Thoracic aorta (tissue), 2 donors: ENCODE measurements at places on chromosomes 6 and 20.

DNA sequence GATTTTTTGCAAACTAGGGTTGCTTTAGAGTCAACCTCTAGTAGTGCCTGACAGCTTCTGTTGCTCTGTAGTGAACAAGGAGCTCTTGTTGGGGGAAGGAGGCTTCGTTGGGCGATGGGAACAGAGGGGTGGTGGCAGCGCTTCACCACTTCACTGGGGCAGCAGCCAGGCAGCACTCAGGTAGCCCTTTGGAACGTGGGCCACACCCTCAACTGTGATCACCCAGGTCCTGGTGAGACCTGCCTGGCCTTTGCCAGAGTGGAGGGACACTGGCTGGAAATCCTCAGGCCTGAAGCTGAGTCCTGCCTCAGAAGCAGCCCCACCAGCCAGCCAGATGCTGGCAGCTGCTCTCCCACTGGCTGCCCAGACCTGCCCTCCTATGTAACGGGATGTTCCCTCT lies 10.4 kb upstream of the EDN3 start:
- DNase-seq, result no peak

GRCh38 chr6:12572896-12573827 lies 143.4 kb upstream of the PHACTR1 start:
- DNase-seq, result no peak

- no peak for DNase-seq
Measured at GRCh38 chr6:87366072-87366827, 21.6 kb downstream of the C6orf163 start.

- no peak for DNase-seq
Measured at GRCh38 chr20:49724408-49725223, 10.9 kb upstream of the B4GALT5 start.

DNA sequence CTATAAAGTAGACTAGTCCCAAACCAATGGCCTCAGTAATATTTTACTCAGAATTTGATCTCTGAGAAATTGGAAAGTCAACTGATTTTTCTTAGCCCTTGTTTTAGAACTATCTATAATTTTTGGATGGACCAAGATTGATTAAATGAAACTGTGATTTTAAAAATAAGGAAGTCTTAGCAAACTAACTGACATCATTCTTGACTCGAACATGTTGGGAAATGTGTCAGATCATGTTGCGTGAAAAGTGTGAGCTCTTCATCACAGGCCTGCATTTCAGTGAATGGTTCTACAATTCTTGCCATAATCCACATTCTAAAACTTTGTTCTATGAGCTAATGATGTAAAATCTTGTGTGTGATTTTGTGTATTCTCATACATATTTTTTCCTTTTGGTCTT lies 11.0 kb downstream of the TNFAIP3 start:
- DNase-seq, result no peak

DNA sequence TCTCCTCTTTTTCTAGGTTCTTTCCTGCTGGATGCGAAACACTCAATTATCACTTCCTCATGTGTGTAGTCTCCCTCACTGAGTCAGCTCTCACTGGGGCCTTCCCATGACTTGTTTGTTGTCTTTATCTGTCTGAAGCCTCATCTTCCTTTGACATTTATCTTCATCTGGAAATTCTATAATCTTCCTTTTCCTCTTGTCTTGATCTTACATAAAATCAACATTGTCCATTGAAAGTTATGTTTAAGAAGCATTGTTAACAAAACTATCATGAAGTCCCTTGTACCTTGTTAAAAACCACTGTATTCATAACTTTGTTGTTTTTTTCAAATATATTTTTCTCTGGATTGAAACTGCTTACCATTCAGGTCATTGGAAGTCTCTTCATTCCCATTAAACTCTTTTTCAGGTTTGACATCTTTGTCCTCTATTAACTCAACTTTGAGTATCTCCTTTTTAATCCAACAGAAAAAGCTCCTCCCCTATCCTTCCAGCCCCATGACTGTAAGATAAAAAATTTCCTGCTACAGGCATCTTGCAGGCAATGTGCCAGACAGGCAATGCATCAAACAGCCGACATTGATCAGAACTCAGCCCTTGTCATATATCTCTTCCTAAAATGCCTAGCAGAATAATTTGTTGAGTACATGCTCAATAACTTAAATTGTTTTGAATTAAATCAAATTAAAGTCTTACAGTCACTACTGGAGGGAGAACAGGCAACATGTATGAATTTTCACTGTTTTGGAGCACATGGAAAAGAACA lies 34.8 kb downstream of the MYLIP start:
- no peak for DNase-seq

DNA sequence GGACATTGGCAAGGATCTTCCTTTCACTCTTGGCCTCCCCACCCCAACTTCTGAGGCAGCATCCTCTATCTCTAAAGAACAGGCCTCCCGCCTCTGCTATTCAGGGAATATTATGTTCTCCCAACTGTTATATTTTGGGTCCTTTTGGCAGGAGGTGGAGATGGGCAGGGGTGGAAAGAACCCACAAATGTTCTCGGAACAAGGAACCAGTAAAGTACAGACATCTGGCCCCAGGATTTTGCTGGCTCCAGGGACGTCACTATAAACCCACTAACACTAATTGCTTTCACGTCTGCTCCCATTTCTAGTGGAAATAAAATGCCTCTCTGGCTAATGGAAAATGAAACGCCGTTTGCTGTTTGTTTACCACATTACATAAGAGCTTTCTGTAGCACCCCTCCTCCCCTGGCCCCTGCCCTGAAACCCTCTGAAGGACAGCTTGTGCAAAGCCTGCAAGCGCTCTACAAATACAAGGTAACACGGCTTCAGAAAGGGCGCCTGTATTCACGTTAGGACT lies 77.7 kb upstream of the TBC1D7 start:
- no peak for DNase-seq

- DNase-seq, result no peak
Measured at GRCh38 chr6:44665683-44666082, 278.2 kb downstream of the CDC5L start.

- no peak for DNase-seq
Measured at GRCh38 chr6:159168536-159169192, 536 bp upstream of the FNDC1 start.

- no peak for DNase-seq
Measured at GRCh38 chr6:38170666-38171355, 351.3 kb downstream of the ZFAND3 start.

DNA sequence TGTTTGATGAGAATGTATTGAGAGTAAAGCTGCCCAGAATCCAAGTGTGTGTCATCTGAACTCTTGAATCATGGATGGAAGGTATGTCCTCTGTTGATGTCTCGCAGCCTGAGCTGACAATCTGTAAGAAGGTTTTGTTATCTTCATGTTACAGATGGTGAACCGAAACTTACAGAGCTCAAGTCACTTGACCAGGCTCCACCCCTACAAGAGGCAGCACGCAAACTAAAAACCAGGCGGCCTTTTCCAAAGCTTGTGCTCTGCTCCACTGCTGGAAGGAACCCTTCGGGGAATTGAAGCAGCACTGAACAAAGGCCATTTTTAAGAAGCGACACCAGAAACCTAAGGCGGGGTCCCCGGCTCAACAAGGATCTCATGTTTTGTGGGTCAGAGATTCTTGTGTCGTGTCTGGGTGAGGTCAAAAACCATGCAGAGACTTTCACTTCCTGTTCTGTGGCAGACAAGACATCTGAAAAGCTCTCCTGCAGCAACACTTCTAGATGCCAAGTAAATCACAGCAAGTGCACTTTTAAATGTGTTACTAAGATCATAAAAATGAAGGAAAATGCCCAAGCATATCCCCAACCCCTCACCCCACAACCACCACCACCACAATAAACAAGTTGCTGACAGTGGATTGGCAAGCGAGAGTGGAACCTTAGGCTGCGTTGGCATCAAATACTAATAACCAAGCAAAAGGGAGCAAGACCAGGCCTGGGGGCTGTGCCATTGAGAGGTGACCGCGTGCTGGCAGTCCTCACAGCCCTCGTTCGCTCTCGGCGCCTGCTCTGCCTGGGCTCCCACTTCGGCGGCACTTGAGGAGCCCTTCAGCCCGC lies 27.3 kb downstream of the NQO2 start:
- DNase-seq, result no peak

- no peak for DNase-seq
Measured at GRCh38 chr6:131635384-131636340, 1.4 kb upstream of the ENPP3 start.

- DNase-seq, result no peak
Measured at GRCh38 chr20:20765696-20766365, 53.4 kb upstream of the RALGAPA2 start.

- DNase-seq, result no peak
Measured at GRCh38 chr6:162408826-162409535, 318.6 kb downstream of the PRKN start.

DNA sequence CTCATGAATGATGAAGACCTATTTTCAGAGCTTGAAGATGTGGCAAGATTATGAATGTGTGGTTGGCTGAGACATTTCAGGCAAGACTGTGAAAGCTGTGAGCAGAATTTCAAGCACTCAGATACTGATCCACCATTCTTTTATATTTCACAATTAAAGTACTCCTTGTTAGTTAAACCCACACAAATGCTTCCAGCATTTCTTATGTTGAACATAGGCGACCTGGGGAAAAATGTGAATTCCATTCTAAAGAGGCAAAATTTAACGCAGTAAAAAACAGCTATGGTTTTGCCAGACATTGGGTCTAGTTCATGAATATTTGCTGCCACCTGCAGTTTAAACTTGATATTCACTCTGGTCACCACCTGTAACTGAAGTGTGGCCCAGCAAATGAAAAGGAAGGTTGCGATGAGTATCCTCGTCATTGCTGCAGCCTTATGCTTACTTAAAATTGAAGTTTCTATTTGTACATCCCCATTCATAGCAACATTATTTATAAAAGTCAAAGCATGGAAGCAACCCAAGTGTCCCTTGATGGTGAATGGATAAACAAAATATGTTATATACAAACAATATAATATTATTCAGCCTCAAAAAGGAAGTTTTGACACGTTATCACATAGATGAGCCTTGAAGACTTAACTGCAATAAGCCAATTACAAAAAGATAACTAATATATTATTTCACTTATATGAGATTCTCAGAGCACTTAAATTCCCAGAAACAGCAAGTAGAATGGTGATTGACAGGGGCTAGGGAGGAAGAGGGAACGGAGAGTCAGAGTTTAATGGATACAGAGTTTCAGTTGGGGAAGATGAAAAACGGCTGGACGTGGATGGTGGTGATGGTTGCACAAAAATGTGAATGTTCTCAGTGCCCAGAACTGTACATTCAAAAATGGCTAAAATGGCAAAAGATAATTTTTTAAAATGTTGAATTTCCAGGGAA lies 32.4 kb upstream of the FAM184A start:
- no peak for DNase-seq

- DNase-seq, result no peak
Measured at GRCh38 chr6:47023573-47023972, 18.6 kb downstream of the ADGRF1 start.

GRCh38 chr20:61802721-61803311 lies 262.9 kb downstream of the TAF4 start:
- DNase-seq, result no peak

- DNase-seq, result no peak
Measured at GRCh38 chr6:148800536-148800935, 53.7 kb downstream of the UST start.

- DNase-seq, result no peak
Measured at GRCh38 chr6:138977242-138977641, 10.8 kb downstream of the REPS1 start.

DNA sequence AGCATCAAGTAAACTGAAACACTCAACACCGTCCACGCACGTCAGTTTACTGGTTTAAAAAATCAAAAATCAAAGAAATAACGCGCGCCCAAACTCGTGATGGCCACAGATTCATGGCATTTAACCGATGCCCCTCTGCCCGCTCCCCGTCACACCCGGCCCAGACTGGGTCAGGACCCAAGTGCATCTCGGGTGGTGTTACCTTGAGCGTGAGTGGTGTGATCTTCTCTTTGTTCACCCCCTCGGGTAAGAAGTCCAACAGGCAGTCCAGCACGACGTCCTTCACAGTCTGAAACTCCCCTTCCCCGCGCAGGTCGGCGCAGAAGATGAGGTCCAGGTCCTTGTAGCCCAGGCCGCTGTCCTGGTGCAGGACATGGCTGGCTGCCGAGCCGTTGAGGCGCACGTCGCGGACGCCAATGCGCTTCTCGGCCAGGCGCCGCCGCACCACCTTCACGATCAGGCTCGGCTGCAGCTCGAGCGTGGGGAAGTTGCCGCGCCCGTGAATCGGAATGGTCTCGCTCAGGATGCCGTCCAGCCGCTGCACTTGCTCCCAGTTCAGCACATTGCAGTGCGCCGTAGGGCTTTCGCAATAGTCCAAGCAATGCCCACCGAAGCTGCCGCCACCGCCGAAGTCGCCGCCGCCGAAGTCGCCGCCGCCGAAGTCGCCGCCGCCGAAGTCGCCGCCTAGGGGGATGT lies 945 bp downstream of the TENT5A start:
- no peak for DNase-seq

GRCh38 chr6:31401403-31401802 lies 2.0 kb upstream of the MICA start:
- DNase-seq, result no peak

- no peak for DNase-seq
Measured at GRCh38 chr6:159978291-159979135, 9.6 kb downstream of the IGF2R start.

DNA sequence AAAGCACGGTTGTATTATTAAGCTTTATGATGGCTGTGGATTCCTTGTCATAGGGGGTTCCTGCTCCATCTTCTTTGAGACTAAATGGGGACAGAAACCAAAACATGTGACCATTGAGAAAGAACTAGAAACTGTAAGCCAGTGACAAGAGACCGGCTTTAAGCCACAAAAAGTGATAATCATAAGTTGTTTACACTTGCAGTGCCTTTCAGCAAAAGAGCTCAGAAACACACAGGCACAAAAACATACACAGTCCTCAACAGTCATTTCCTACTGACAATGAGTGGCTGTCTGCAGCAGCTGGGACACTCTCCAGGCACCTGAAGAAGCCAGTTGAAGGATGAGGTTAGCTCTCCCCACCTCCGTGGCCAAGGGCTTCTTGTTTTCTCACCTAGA lies 20.0 kb upstream of the UBE2J1 start:
- no peak for DNase-seq

GRCh38 chr6:14660806-14661579 lies 543.4 kb downstream of the CD83 start:
- DNase-seq, result no peak

DNA sequence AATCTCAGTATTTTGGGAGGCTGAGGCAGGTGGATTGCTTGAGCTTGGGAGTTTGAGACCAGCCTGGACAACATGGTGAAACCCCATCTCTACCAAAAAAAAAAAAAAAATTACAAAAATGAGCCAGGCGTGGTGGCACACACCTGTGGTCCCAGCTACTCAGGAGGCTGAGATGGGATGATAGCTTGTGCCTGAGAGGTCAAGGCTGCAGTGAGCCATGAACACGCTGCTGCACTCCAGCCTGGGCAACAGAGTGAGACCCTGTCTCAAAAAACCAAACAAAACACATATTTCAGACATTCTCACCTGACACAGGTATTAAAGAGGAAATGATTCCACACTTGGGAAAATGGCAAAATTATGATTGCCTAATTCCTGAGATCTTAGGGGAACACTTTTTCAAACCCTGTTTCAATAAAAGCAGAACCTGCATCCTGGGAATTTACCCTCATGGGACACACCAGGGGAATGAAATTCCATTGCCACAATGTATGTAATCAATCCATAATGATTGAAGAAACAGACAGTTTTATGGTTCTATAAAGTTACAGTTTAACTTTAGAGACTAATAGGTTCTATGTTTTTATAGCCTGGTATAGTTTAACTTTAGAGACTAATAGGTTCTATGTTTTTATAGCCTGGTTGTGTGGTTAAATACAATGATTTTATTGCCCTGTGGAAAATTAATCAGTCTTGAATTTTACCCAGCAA lies 29.6 kb upstream of the DNAAF9 start:
- no peak for DNase-seq
